RPMI7951 (cell line): ENCODE measurements at places on chromosomes 5 and 9. TPM values are rescaled to one million over a fixed set of nuclear protein-coding genes. Genes with fewer than 3 reads are reported as not detected.
A peak's percentile ranks its signal among the peaks of the same experiment; 100 is the strongest.

GRCh38 chr9:112135706-112136105 lies 39.4 kb downstream of the SUSD1 start:
- DNase-seq: no peak

- DNase-seq: peak; percentile 58
Measured at GRCh38 chr9:86549401-86549811, 195.2 kb upstream of the TUT7 start.

- DNase-seq: no peak
Measured at GRCh38 chr9:7341571-7341970, 458.0 kb downstream of the DMAC1 start.

GRCh38 chr9:69937360-69937759 lies 106.3 kb upstream of the MAMDC2 start:
- DNase-seq: no peak

- no peak for DNase-seq
Measured at GRCh38 chr5:143758015-143758414, 53.9 kb upstream of the HMHB1 start.

DNA sequence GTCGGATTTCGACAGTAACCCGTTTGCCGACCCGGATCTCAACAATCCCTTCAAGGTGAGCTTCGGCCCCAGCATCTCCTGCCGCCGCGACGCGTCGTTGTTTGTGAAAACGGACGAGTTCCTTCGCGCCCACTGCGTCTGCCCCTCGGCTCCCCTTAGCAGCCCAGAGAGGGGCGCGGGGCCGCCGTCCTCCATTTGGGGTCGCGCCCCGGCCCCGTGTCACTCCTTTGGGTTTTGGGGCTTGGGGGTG lies 182 bp downstream of the SCAMP1 start:
- DNase-seq: no peak

- peak; percentile 20 for DNase-seq
Measured at GRCh38 chr9:89576404-89576839, 28.4 kb upstream of the GADD45G start.

DNA sequence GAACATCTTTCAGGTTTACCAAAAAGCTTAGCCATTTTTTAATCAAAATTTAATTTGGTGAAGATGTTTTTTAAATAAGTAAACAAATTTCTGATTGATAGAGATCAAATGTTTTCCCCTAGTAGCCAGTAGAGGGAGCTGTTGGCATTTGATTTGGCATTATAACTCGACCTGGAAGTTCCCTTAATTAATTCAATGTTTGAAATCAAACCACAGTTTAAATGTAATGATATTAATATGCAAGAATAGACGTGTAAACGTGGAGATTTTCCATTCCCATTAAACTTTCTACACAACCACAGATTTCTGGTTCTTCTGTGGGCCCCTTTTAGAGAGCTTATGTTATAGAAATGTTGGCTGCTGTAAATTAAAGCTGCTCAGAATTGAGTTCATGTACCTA lies 148.1 kb upstream of the MPDZ start:
- DNase-seq: peak; percentile 33

- peak; percentile 5 for DNase-seq
Measured at GRCh38 chr5:94893412-94894135, 275.1 kb downstream of the SLF1 start.

- DNase-seq: no peak
Measured at GRCh38 chr5:23977997-23978396, 470.6 kb downstream of the PRDM9 start.

IFNA13 gene
- total RNA-seq: not detected in 2 replicates

RANBP3L gene
- total RNA-seq: 2.6 and 3.3 TPM in 2 replicates

FGF10 gene
- total RNA-seq: not detected in 2 replicates

PTPRD gene
- 0.49 and 0.84 TPM in 2 replicates for total RNA-seq

SAXO1 gene
- total RNA-seq: under 0.01 TPM in 1 of 2 replicates, not detected in the other
